ENCODE measurements at places on chromosomes 12 and 14.

DNA sequence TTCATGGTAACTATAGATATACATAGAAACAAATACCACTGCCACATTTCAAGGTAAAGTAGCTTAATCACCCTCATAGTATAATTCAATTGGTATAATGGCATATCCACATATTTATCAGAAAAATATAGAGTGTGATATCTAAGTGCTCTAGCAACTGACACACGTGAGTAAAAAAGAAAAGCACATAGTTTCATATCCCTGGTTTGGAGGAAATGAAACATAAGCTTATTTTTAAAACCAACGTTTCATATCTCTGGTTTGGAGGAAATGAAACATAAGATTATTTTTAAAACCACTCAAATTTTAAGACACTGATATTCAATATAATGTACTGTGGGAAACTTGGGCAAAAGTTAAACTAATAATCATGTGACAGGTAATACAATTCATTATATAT lies 2.1 kb downstream of the OR6C70 start:
- no peak for DNase-seq

GRCh38 chr12:68481181-68481941 lies 129.3 kb upstream of the RAP1B start:
- no peak for DNase-seq

DNA sequence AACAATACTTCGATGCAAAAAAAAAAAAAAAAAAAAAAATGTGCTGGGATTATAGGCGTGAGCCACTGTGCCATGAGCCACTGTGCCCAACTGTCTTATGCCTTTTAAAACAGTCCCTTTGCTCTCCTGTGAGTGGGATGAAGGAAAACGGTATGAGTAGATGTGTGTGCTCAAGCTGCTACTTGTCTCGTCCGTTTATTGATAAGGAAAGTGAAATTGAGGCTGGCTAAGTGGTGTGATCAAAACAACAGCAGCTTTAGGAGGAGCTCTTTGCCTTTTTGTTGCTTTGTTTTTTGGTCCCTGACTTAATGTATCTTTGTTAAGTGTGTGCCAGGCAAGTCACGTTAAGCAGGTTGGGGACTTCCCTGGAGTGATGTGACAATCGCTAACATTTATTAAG lies 275.9 kb downstream of the TMEM132C start:
- DNase-seq = no peak

DNA sequence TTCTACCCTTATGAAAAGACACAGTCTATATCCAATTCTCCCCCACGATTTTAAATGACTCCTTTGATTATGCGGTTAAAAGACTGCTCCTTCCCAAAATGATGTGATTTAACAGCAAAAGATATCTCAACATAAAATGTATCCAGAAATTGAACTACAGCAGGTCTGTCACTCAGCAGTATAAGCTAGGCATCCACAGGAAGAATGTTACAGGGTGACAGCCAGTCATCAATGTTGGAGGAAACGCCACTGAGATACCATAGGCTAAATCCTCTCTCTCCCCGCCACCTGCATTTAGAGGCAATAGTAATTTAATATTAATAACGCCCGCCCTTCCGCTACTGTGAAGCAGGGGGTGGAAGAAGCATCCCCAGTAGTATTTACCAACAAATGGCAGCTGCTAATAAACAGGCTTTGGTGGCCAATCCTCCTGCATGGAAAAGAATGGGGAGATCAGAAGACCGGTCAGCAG lies 613 bp downstream of the RECQL start:
- no peak for DNase-seq

GRCh38 chr12:96427269-96427729 lies 27.1 kb upstream of the CDK17 start:
- no peak for DNase-seq

DNA sequence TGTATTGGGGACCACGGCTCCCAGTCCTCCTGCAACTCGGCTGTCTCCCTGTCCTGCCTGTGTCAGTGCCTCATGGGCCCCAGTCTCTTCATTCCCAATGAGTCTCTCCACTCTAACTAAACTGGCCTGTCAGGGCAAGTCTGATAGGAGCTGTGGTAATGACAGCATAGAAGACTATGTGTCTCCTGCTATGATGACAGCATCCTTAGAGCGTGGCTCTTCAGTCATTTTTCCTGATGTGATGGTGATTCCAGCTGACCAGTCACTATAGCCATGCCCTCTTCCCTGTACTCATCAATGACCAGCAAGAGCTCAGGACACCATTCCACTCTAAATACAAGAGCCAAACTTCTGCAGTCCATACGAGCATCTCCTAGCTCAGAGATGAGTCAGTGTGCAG lies 339.8 kb downstream of the PCNX1 start:
- no peak for DNase-seq

DNA sequence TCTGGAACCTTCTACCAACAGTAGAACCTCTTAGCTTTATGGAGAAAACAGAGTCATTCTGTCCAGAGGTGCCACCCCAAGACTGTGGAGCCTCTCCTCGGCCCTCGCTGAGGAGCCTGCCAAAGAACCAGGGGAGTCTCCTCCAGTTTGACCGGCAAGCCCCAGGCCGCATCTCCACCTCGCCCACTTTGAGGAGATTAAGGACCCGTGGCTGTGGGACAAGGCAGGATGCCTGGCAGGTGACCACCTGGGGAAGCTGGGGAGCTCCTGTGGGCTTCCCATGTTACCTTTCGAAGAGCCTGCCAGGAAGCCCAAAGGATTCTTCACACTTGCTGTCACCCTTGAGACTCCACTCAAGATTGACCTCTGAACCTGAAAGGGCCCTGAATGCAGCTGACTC lies 3.8 kb downstream of the PLEKHG7 start:
- no peak for DNase-seq

GRCh38 chr14:61646366-61647116 lies 48.8 kb upstream of the HIF1A start:
- DNase-seq = no peak

DNA sequence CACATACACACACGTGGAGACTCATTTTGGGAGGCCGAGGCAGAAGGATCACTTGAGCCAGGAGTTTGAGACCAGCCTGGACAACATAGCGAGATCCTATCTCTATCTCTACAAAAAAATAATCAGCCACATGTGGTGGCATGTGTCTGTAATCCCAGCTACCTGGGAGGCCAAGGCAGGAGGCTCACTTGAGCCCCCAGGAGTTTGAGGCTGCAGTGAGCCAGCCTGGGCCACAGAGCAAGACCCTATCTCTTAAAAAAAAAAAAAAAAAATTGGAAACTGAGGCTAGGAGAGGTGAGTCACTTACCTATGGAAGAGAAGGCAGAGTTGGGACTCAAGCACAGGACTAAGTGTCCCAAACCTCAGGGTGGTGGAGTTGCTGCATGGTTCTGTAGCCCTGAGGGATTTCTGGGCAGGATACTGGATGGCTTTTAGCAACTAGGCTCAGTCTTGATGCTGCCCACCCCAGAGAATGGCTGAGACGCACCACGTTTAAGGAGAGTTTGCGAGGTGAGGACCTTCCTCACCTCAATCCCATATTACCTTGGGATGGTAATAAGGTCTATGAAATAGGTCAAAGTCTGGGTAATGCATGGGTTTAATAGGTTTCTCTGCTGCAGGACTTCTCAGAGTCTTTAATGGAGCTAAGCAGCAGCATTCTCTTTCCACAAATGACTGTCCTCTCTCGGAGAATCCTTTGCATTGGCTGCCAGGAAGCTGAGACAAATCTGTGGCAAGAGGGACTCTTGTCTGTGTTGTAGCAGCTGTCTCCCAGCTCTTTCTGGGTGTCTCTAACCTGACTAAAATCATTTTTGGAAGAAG lies 35.6 kb downstream of the SH2B3 start:
- no peak for DNase-seq

DNA sequence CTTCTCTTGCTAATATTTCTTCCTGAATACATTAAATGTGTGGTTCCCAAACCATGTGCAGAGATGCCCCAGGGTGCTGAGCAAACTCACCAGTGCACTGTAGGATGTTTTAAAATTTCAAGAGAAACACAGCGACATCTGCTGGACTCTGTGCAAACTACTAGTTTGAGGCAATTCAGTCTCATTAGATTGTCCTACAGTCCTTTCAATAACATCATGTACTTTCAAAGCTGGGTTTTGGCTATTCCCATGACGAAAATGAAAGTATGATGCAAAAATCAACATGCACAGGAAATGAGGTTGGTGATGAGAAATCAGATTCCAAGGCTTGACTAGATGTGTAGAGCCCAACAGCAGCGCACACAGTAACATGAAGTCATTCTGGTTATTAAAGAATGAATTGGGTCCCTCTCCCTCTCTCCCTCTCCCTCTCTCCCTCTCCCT lies 66.3 kb downstream of the CLIP1 start:
- DNase-seq = peak; percentile 28

- no peak for DNase-seq
Observed at GRCh38 chr12:50689437-50689836, 74.5 kb upstream of the ATF1 start.

DNA sequence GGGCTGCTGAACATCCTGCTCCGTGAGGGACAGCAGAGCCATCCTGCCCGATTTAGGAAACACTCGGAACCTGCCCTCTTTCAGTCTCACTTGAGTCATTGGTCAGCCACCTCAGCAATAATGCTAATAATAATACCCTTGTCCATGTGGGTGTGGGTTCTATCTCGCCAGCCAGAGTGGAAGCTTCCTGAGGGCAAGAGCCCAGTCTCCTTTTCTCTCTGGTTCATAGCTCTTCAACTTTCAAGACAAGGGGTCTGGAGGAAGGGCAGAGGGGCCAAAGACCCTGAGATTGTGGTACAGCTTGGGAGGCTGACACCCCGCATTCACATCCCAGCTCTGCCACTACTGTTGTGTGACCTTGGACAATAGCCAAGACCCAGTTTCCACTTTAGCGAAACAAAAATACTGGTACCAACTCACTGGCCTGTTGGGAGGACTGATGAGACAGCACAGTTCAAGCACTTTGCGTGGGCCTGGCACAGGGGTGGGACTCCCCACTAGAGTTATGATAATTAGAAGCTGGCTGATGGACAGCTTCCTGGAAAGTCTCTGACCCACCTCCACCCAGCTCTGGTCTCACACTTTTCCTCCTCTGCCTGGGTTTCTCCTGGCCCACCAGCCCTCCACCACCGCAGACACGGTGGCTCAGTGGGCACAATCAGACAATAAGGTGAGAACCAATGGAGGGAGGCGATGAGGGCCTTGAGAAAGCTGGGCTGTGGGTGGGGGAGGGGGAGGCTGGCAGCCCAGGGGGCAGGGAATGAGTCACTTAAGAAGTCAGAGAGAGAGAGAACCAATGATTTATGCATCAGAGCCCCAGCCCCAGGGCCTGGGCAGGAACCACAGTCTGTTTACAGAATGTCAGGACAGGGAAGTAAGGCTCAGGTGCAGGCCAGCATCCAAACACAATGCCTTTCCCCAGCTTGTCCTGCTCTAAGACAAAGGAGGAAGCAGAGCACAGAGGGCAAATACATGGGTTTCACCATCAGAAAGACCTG lies 9.6 kb downstream of the FAIM2 start:
- DNase-seq = no peak

DNA sequence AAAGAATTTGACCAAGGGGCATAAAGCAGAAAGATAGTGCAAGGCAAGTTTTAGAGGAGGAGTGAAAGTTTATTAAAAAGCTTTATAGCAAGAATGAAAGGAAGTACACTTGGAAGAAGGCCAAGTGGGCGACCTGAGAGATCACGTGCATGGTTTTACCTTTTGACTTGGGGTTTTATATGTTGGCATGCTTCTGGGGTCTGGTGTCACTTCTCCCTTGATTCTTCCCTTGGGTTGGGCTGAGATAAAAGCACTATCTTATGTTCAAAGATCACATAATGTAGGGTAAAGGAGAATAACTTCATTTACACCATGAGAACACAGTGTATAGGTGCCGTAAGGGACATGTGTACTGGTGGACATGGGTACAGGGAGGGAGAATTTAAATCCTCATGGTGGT lies 17.7 kb upstream of the TMEM30B start:
- peak; percentile 61 for DNase-seq

DNA sequence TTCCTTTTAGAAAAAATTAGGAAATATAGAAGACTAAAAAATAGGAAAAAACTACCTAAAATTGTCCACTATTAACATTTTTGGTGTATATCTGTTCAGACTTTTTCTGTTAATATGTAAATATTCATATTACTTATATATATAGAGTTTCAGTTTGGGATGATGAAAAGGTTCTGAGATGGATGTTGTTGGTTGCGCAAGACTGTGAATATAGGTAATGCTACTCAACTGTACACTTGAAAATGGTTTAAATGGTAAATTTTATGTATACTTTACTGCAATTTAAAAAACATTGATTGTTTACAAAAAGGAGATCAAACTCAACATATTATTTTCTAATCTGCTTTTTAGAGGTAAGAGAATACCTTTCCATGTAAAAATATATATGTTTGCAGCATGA lies 200.9 kb downstream of the RAD51B start:
- no peak for DNase-seq

GRCh38 chr14:83379436-83379835 lies 1845.8 kb upstream of the SEL1L start:
- DNase-seq = no peak

Data from natural killer cell (primary cell).